ENCODE measurements at places on chromosomes 6 and 20.

DNA sequence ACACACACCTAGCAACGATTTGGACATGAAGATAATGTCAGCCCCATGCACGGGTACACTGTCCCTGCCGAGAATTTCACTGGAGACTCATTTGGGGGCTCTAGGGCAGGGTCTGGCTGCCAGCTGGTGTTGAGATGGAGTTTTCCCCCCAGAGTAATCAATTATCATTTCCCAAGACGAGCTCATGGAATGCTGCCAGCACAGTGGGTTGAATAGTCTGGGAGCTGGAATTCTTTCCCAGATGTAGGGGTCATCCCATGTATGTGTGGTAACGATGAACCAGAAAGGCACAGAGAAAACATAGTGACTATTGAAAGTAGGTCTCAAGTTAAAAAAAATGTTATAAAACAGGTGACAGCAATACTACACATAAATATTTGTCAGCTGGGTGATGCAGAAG lies 579.9 kb downstream of the MAFB start:
- DNase-seq, result no peak

GRCh38 chr6:56659721-56660380 lies 17.2 kb upstream of the DST start:
- DNase-seq, result no peak

DNA sequence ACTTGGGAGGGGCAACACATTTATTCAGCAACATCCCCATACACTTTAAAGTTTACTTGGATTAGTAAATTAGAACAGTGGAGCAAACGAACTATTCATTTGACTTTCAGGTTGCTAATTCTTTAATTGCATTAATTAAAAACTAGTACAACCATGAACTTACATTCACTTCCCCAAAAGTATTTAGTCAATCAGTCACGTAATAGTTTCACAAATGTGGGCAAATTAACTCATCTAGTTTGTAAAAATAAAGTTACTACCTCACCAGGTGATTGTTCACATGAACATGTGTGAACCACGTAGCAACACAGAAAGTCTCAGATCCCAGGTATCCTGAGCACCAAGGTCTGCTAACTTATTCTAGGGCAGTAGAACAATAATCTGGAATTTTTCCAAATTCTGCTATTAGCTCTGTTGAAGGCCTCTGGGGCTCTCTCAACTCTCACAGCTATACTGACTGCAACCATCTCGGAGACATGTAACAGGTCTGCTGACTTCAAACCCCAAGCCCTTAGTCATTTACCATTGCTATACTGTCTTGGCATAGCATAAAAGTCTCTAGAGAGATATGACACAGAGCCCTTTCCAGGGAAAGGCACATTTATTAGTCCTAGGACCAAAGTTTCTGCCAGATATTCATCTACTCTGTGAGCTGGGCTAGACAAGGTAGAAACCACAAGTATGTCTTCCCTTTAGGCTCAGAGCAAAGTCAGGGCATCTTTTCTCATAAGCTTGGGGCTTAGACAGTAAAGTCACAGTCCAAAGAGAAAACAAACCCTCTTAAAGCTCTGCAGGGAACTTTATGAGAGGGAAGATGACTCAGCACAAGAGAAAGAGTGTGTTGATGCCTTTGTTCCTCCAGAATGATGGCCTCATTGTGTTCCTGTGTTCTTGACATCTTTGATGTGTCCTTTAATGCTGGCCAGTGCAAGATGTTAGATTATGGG lies 50.9 kb upstream of the CCDC28A start:
- DNase-seq, result no peak

- no peak for DNase-seq
These were observed 15.0 kb upstream of the IFNGR1 start for GRCh38 chr6:137233911-137234863.

DNA sequence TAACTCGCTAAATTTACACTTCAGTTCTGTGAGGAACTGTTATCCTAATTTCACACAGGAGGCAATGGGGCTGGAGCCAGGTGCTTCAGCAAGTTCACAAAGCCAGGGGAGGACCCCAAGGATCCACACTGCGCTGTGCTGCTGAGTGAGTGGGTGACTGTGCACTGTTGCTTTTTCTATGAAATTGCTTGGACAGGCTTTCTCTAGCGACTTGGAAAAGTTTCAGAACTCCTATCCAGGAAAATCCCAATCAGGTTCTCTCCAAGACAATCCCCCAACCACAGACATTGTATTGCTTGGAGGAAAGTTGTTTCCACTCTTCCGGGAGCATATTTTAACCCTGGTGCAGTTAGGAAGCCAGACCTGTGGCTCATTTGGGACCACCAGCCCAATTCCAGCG lies 175.9 kb upstream of the CST7 start:
- no peak for DNase-seq

DNA sequence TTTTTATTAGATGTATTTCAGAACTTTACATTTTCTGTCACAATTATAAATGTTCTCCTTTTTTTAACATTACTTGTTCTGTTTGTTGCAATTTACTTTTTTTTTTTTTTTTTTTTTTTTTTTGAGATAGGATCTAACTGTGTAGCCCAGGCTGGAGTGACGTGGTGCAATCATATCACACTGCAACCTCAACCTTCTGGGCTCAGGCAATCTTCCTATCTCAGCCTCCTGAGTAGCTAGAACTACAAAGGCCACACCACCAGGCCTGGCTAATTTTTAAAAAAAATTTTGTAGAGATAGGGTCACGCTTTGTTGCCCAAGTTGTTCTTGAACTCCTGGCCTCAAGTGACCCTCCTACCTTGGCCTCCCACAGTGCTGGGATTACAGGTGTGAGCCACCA lies 15.1 kb upstream of the MBOAT1 start:
- DNase-seq, result no peak

DNA sequence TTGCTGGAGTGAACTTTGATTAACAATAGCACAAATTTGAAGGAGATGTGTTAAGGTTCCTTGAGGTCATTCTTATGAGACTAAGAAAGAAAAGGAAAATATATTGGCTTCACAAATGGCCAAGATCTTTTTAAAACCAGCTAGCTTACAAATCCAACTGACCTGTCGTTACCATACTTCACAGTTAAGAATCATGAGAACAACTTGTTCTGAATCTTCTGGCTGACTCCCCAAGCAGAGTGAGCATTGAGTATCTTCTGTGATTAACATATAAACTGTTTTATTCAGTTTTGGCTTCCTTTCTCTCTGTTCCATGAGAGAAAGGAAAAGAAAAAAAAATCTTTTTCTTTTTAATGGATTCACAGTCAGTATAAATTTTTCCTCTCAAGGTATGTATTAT lies 277.1 kb downstream of the KHDC1L start:
- no peak for DNase-seq

DNA sequence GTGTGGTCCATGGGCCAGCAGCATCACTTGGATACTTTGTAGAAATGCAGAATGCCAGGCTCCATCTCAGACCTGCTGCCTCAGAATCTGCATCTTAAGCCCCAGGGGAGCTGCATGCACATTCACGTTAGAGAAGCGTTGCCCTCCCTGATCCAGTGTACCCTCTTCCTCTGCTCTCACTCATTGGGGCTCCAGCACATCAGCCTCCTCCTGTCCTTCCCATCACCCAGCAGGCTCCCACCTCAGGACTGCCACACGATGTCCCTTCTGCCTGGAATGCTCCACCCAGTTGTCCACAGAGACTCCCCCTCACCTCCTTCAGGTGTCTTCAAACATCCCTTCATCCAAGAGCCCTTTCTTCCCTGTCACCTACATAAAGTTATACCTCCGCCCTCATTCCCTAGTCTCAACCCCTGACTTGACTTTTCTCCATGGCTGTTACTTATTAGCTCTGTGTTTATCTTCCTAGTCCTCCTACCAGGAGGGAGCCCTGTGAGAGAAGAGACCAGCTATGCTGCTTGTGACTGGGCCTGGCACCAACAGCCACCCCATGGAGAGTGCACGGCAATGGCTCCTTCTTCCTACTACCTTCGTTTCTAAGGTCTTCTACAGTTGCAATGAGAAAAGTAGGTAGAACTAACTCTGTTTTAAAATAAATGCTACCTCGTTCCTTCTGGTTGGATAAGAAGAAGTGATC lies 3.3 kb upstream of the ACSS1 start:
- no peak for DNase-seq

DNA sequence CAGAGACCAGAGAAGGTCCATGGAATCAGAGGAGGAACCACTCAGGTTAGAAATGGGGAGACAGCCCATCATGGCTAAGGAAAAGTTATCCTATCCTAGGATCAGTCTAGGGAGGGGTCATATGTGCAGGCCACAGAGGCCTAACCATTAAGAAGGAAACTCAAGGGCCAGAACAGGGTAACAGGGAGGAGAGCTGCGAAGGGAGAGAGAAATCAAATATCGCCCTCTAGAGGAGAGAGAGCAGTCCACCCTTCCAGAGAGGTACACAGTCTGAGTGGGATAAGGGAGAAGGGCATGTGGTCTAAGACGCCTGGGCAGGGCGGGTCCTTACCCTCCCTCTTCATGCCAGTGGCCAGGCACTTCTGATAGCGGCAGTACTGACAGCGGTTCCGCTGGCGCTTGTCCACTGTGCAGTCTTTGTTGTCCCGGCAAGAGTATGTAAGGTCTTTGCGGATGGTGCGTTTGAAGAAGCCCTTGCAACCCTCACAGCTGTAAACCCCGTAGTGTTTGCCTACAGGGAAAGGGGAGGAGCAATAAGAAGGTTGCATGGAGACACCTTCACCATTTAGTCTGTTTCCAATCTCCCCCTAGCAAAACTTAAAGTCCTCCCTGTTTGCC lies 2.9 kb downstream of the RXRB start:
- DNase-seq, result peak; percentile 44

GRCh38 chr6:97813889-97814567 lies 531.0 kb upstream of the MMS22L start:
- DNase-seq, result no peak

DNA sequence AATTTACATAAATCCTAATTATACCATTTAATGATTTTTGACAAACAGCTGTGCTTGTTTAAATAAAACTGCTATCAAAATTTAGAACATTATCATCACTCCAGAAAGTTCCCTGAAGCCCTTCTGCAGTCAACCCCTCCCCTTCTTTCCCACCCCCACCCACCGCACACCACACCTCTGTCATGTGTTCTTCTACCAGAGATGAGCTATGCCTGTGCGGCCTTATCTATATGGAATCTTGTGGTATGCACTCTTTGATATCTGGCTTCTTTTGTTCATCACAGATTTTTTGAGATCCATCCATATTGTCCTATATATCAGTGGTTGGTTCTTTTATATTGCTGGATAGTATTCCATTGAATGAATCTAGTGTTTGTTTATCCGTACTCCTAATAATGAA lies 7.2 kb downstream of the MYLIP start:
- no peak for DNase-seq

DNA sequence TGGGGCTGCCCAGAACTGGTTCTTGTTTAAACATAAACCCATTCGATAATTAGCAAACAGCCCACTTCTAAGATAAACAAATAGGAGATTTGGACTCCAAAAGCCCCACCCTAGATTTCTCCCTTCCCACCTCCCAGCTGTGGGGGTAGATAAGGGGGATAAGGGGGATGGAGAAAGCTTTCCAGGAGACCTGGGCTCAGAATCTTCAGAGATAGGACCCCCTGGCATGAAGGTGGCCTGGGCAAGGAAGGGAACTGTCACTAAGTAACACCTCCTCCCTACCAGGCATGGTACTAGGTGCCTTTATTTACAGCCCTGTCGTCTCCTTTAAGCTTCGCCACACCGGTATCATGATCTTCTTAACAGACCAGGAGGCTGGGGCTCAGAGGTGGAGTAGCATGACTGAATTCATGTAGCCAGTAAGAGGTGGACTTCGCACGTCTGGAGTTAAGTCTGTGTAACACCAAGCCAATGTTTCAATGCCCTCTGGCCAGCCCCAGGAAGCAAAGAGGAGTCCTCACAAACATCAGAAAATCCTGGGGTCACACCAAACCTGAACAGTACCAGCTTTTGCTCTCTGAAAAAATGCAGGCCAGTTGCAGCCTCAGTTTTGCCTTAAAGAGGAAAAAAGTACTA lies 4.6 kb downstream of the SDC4 start:
- DNase-seq, result no peak

DNA sequence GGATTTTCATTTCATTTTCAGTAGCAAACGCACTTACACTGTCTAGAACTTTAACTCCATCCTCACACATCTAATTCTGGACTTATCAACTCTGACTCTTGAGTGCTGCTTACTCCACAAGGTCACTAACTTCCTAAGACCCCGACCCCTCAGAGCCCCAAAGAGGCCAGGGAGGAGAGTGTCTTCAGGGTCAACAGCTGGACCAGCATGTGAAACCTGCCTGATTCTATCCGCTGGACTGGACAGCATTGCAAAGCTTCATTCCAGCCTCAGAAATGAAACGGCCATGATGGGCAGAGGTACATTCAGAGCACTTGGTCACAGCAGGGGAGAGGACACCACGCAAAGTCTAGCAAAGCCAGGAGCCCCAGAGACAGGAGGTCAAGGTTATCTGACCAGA lies 9.1 kb downstream of the RNASET2 start:
- no peak for DNase-seq

DNA sequence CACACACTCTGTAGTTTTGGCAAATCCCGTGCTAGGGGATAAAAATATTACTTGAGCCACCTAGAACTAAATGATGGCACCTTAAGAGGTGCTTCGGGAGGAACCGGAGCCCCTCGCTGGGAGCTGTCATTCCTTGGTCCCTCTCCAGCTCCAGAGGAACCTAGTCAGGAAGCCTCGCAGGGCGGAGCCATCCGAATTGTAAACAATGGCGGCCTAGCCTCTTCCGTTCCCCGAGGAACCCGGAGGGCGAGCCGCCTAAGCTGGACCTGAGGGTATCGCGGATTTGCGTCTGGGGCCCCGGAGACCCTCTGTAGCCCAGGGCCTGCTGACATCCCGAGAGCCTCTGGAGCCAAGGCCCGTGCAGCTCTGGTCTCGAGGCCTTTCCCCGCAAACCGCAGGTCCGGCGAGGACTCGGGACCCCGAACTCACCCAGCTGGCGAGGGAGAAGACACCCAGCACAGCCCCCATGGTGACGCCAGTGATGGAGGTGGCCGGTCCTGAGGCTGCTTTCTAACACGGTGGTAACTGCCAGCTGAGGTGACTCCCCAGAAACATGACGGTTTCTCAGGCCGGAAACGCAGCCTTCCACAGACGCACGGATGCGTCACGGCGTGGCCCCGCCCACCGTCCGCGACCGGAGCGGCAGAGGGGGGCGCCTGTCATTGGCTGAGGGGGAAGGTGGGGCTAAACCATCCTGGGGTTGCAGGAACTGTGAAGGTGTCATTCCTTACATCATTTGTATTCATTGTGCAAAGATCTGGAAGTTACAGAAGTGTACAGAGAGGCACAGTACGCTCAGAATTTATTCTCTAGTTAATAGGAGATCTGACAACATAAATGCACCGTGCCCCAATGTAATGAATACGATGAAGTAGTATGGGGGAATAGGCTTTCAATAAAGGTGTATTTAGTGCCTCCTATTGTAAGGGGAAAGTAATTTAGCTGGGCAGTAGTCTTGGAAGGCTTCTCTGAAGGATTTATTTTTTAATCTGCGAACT lies at the start of gene SERINC3:
SERINC3 (minus strand) TSS at position 587 of the 998 bp plus-strand sequence; CDS start at position 468, 119 bp downstream.
- peak; percentile 91 for DNase-seq

DNA sequence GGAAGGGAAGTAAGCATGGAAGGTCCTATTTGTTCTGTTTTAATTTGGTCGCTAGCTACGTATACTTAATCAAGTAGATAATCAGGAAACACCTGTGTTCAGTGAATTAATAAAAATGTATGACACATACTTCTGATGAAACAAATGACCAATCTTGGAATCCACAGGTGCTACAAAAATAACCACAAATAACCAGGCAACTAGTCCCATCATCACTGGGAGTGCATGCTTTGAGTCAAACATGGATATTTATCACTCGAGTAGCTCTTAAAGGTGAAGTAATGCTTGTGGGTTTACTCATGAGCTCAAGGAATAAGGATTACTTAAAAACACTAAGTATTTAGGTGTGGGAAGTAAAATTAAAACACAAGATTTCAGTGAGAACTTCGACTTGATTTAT lies 285.6 kb upstream of the ID4 start:
- no peak for DNase-seq

Measured in SW 1271 (cell line).